CD4-positive, alpha-beta T cell treated with Interleukin-17A for 4 hours (primary cell): ENCODE measurements at places on chromosomes 4 and X.

GRCh38 chrX:38112566-38112965 lies 106.2 kb downstream of the SYTL5 start:
- no peak for DNase-seq

GRCh38 chr4:103425406-103425805 lies 227.3 kb upstream of the CENPE start:
- DNase-seq: no peak

DNA sequence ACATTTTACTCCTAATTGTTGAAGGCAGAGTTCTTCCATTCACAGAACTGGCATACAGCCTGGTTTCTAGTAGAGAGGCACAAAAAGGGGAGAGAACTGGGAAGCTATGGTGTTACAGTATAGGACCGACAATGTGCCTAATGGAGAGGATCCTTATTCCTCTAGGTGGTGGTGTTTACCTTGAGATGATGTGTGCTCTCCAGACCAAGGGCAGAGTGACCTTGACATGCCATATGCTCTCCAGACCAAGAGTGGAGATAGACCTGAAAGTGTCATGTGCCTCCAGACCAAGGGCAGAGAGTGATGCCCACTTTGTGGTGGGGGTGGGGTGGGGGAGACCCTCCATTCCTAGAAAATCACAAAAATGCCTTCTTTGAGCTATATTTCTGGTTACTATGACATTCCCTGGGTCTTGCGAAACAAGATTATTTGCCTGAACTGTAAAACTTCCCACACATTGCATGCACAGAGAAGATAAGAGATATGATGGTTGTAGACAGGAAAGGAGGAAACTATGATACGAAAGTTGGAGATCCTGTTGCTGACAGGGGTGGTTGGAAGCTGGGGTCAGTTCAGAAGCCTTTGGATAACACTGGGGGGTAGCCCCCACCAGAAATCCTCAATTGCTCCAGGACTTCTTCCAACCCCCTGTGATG lies 119.7 kb downstream of the TEX13C start:
- no peak for DNase-seq

GRCh38 chrX:48918301-48918642 lies 552 bp downstream of the PIM2 start:
- no peak for DNase-seq

- DNase-seq: no peak
Measured at GRCh38 chr4:152220201-152220666, 315.7 kb downstream of the FBXW7 start.

- no peak for DNase-seq
Measured at GRCh38 chr4:81714291-81714690, 242.6 kb upstream of the RASGEF1B start.

GRCh38 chr4:66736606-66737005 lies 808.7 kb downstream of the CENPC start:
- no peak for DNase-seq

DNA sequence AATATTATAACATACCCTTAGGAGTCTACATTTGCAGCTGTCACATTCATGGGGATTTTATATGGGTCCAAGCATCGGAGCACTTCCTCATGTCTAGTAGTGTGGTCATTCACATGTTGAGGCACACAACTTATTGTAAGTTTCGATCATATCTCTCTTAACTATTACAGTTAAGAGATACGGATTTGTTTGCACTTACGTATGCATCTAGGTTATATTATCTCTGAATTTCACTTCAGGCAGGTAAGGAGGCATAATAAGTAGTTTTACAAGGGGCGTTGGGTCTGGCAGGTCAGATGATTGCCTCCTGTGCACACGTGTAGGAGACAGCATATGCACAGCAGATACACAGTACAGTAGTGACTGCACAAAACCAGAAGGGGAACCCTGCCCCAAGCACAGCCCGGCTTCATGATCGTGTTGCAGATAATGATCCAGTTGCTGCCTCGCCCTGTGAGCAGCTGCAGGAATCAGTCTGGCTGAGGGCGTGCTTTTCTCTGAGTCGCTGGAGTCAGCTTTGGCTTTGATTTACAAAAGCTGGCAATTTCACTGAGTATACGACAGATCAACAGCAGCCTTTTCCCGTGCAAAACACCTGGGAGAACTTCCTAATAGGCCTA lies 302.9 kb upstream of the GATB start:
- DNase-seq: peak; percentile 63

DNA sequence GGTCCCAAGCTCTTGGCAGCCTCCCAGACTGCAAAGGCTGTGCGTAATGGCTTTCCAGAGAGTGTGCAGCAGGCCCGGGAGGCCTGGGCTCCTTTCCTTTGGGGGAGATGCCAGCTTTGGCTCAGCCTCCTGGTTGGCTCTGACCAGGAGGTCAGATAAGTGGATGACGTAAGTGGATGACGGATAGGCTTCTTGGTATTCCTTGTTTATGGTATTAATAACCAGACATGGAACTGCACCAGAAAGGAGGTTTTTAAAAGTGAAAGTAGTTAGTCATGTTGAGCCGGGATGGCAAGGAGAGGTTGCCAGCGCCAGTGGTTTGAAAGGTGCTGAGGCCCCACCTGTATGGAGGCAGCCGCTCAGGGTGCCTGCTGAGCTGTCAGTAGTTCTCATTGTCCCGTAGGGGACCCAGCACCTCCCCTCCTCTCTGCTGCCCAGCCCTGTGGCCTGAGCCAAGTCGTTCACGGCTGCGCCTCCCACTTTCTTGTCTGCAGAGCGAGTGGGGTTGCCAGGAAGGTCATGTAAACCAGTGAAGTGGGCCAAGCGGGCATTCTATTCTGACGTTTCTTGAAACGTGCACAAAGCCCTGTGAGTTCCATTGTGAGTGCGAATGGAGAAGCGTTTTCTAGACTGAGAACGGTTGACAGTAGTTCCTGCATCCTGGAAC lies 28.7 kb upstream of the STOX2 start:
- DNase-seq: no peak

- DNase-seq: no peak
Measured at GRCh38 chrX:130566028-130566683, 164.4 kb downstream of the RBMX2 start.

GRCh38 chr4:121088867-121089266 lies 16.5 kb upstream of the NDNF start:
- no peak for DNase-seq

DNA sequence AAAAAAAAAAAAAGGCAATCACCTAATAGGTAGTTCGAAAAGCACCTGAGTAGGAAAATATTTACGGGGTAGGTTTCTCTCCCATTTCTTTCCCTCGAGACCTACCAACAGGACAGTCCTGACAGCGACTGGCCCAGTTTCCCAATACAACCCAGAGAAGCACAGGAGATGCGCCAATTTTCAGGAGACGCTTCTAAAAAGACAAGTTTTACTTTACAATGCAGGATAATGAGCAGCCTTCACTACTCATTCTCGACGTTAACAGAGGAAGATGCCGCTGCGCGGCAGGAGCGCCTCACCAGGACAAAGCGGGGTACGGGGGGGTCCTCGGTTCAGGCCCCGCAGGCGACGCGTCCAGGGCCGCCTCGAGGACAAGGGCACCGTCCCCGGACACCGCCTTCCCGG lies 708 bp downstream of the BCLAF3 start:
- DNase-seq: peak; percentile 40

GRCh38 chr4:126087101-126087500 lies 772.3 kb downstream of the FAT4 start:
- DNase-seq: no peak

- DNase-seq: no peak
Measured at GRCh38 chrX:43840265-43840664, 42.0 kb downstream of the MAOB start.

GRCh38 chr4:38489011-38489861 lies 174.8 kb upstream of the KLF3 start:
- no peak for DNase-seq

DNA sequence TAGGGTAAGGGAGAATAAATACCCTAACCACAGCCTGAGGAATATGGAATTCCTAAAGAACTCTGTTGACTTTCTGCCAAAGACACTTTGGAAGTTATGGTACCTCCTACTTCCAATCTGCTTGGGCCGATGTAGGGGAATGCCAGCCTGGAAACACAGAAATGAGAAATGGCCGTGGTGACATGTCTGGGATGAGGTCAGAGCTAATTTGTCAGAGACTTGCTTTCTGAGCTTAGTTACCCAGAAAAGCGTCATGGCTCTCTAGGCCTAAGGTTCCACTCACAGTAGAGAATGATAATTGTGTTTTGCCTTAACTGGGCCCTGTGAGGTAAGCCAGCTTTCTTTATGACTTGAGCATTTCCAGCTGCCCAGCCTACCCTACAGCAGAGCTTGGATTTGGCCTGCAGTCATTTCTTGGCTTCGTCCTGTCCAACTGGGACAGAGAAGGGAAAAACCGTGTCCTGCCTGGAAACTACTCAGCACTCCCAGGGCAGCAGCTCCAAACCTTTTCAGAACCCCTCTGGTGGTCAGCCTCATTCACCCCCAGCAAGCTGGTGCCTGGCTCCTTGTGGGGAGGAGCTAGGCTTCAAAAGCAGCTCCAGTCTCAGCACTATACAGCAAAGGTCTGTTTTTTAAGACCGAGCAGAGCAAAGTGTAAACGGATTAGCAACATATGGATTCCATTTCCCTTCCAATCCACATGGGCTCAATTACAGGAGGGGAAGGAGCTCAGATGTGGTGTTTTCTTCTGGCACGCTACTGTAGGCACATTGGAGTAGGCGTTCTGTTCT lies 92.3 kb downstream of the RLIM start:
- no peak for DNase-seq

DNA sequence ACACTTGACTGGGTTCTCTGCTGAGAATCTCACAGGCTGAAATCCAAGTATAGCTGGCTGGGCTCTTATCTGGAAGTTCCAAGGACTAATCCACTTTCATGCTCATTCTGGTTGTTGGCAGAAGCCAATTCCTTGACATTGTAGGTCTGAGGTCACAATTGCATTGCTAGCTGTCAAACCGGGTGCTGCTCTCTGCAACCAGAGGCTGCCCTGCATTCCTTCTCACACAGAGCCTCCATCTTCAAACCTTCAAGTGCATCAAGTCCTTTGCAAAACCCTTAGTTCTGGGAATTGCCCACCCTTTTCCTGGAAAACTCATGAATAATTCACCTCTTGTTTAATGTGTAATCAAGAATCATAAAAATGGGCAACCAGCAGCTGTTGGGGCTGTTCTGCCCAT lies 404.2 kb downstream of the KCNIP4 start:
- DNase-seq: no peak

DNA sequence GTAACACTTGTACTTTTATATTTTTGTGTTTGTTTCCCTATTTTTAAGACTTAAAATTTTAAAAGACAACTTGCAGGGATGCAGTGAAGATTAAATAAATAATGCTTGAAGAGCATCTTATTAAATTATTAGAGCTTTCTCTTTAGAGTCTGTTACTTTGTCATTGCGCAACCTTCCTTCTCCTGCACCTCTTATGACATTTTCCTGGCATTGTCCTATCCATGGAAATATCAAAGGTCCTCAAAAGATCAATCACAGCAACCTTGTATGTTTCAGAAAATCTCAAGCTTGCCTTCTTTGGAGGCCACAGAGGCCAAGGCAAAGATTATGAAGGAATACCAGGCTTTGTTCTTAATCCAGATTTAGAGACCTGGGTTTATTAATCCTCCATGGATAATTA lies 116.3 kb downstream of the GRXCR1 start:
- DNase-seq: no peak

GRCh38 chr4:88440146-88440545 lies 16.8 kb upstream of the HERC5 start:
- DNase-seq: no peak

GRCh38 chr4:184911310-184911709 lies 85.5 kb upstream of the ACSL1 start:
- no peak for DNase-seq

DNA sequence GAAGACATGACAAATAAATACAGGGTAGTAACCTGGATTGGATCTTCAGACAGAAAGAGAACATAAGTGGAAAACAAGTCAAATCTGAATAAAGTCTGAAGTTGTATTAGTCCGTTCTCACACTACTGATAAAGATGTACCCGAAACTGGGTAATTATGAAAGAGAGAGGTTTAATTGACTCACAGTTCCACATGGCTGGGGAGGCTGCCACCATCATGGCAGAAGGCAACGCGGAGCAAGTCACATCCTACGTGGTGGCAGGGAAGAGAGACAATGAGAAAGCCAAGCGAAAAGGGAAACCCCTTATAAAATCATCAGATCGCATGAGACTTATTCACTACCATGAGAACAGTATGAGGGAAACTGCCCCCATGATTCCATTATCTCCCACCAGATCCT lies 82.8 kb downstream of the USP46 start:
- DNase-seq: no peak

GRCh38 chr4:31169846-31170245 lies 449.7 kb downstream of the PCDH7 start:
- DNase-seq: no peak

GRCh38 chr4:182880387-182881356 lies 36.5 kb downstream of the DCTD start:
- no peak for DNase-seq

DNA sequence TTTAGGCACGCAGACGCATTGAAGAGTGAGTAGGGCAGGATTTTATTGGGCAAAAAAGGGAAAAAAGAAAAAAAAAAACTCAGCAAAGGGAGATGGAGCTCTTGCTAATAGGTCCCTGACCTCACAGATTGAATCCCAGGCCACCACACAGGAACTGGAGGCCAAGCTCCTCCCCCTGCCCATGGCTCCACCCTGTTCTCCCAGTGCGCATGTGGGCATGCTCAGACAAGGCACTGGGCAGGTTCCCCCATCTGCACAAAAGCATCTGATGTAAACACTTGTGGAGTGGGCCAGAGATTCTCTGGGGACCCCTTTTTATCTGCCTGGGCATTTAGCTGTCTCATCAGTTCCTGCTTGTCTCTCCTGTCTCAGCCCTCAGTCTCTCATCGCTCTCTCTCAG lies 9.5 kb downstream of the FRMD7 start:
- peak; percentile 3 for DNase-seq

DNA sequence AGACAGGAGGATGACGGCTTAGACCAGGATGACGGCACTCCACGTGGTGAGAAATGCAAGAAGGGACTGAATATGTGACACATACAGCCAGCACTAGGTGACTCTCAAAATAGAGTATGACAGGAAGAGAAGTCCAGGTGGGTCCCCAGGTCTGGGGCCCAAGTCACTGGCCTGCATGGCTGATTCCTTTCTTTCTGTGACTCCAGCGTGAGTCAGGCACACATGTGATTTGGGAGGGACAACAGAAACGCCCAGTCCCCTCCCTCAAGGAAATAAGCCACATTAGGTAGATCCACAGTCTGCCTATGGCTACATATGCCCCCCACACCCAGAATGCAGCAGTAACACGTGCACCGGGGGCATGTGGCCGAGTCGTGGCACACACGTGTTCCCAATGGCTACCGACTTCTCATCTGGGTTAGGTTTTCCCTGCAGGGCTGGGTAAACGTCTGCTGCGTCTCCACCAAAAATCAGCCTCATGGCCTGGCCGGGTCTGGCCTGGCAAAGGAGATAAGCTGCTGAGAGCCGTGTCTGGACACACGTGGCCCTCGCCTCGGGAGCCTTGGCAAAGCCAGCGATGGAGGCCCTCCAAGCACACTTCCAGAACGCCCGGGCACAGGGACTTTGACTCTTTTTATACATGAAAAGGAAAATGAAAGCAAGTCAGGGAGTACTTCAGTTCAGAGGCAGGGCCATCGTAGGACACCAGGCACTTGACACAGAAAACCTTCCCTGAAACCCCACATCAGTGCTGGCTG lies 19.3 kb downstream of the SEL1L3 start:
- DNase-seq: no peak
